ENCODE measurements at places on chromosomes 3 and 15. TPM values are rescaled to one million over a fixed set of nuclear protein-coding genes. Genes with fewer than 3 reads are reported as not detected.

The KBTBD12 gene
- not detected for total RNA-seq

The SPSB4 gene
- not detected for total RNA-seq

GRCh38 chr15:101167411-101167752 is 84.5 kb downstream of the CHSY1 start:
- no peak for DNase-seq

The TM6SF1 gene
- total RNA-seq, result not detected

- DNase-seq, result no peak
Measured at GRCh38 chr15:83192742-83193141, 14.9 kb downstream of the HDGFL3 start.

- no peak for DNase-seq
Measured at GRCh38 chr3:85790445-85791030, 831.7 kb downstream of the CADM2 start.

- DNase-seq, result no peak
Measured at GRCh38 chr3:78274475-78275065, 1234.7 kb downstream of the ROBO2 start.

The ALDH1L1 gene
- total RNA-seq, result not detected

All from RPMI7951 (cell line).